ENCODE measurements at places on chromosomes 12 and 14.

GRCh38 chr12:123847876-123848275, 85.8 kb downstream of the DNAH10 start:
- no peak for DNase-seq

DNA sequence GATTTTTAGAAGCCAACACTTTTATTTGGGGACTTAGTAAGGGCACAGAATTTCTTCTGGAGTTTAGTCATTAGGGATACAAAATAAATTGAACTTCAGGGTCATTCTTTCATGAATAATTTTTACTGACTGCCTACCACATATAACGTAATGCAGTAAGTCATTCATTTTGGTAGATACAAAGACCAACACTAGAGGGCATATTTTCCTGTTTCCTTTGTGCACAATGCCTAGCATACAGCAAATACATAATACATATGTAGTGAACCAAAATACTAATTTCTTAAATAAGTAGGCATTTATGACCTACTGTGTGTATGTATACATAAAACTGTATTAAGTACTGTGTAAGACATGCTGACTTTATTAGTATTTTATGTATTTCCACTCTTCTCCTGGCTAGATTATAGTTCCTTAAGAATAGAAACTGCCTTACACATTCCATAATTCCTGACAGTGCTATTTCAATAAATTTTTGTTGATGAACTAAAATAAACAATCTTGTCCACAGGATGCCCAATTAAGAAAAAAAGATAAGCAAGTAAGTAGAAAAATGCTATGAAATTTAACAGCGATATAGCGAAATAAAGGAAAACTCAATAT, 47.9 kb downstream of the PPP1R12A start:
- no peak for DNase-seq

- no peak for DNase-seq
These were observed 46.3 kb downstream of the NTF3 start for GRCh38 chr12:5478081-5478706.

- DNase-seq = no peak
These were observed 938.0 kb downstream of the GALC start for GRCh38 chr14:87055007-87055406.

- DNase-seq = no peak
These were observed 32.5 kb downstream of the BRMS1L start for GRCh38 chr14:35858521-35859209.

GRCh38 chr12:81500788-81501187, 258.4 kb downstream of the PPFIA2 start:
- DNase-seq = no peak

GRCh38 chr12:68673788-68674187, 13.0 kb upstream of the NUP107 start:
- no peak for DNase-seq

DNA sequence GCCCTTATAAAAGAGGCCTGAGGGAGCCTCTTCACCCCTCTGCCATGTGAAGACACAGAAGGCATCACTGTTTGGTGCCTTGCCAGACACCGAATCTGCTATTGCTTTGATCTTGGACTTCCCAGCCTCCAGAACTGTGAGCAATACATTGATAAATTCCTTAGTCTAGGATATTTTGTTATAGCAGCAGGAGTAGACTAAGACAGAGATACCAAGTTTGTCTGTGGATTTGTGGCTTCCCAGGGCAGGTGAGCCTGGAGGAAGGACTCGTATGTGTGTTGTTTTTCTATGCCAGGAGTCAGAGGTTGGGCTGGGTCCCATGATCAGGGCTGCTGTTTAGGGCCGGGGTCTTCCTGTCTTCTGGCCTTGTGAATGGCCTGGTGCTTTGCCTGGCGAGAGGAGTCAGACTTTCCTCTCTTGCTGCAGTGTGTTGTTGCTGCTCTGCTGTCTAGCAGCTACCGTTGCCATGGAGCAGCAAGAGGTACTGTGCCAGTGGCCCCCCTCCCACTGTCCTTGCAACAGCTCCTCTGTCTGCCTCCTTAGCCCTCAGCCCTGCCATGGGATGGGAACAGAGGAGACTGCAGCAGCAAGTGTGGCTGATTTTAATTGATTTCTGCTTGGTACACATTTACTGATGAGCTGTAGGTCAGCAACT, 111.2 kb downstream of the CHST11 start:
- no peak for DNase-seq

- no peak for DNase-seq
These were observed 60.9 kb upstream of the CFL2 start for GRCh38 chr14:34775342-34775741.

DNA sequence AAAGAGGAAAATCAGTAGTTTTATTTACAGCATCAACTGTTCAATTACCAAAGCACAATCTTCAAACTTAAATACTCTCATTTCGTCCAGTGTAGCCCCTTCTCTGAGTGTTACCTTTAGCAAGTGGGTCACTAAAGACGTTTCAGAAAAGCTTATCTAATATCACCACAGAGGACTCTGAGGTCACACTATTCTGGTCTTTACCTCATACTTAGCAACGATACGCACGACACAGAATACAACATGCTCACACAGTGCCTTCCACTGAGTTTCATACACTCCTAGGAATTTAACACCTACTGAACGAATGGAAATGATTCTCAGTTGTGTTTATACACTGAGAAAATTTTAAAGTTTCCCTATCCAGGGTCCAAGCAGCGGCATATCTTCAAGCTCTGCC, 2.0 kb downstream of the SYT10 start:
- no peak for DNase-seq

- no peak for DNase-seq
These were observed 107.2 kb downstream of the RBM19 start for GRCh38 chr12:113858841-113859386.

DNA sequence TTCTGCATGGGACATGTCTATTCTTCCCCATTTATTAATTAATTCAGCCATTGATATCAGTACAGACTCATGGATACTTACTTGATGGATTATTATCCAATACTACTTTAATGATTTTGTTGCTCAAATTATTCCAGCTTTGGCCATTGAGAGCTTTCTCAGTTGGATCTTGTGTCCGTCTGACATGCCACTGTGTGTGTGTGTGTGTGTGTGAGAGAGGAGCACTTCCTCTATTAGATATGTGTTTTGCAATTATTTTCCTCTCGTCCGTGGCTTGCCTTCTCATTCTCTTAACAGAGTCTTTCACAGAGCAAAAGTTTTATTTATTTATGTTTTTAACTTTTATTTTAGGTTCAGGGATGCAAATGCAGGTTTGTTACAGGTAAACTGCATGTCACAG, 194.2 kb downstream of the ADGRD1 start:
- DNase-seq = no peak

DNA sequence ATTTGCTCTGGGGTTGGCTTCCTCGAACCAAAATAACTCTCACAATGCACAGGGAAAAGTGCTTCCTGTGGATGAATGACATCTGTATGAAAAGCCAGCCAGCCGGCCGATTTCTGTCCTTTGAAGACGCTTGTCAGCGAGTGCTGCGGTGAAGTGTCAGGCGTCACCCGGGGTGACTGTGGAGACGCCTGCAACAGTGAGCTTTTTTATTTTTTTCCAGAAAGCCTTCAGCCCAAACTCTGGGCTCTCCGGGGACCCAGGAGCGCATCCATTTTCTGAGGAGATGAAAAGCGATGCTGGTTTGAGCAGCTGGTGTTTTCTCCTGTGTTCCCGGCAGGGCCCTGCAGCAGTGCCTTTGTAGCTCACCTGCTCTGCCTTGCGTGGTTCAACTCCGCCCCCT, 147.9 kb upstream of the MYL2 start:
- DNase-seq = peak; percentile 34

DNA sequence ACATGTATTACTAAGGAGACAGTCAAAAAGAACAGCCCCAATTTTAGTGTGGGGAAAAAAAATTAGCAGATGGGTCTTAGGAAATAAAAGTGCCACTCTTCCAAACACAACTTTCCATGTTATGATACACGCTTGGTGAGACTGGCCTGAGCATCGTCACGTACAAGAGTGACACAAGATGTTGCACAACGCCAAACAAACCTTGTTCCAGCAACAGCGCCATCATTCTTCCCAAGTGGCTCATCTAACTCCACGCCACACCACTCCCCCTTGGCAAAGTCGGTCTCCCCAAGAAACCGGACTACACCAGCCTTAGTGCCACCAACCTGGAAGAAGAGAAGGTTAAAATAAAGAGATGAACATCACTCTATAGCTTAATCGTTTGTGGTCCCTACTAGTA, 58.7 kb downstream of the CLIP1 start:
- no peak for DNase-seq

DNA sequence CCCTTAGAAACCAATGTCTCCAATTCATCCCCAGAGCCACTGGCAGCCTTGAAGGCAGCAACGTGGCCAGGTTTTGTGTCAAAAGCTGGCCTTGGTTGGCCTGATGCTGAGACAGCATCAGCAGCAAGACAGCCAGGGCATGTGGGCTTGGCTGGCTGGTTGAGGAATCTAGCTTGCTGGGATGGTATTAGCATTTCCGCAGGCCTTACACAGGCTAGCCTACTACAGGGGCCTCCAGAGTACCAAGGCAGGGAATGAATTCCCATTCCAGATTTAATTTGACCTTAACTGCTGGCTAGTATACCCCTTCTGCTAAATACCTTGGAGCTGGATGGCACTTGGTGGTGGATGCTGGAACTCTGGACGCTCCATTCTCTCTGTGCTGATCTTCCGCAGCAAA, 15.8 kb downstream of the NGDN start:
- no peak for DNase-seq

GRCh38 chr14:105853089-105853906, 326.9 kb downstream of the TMEM121 start:
- no peak for DNase-seq

DNA sequence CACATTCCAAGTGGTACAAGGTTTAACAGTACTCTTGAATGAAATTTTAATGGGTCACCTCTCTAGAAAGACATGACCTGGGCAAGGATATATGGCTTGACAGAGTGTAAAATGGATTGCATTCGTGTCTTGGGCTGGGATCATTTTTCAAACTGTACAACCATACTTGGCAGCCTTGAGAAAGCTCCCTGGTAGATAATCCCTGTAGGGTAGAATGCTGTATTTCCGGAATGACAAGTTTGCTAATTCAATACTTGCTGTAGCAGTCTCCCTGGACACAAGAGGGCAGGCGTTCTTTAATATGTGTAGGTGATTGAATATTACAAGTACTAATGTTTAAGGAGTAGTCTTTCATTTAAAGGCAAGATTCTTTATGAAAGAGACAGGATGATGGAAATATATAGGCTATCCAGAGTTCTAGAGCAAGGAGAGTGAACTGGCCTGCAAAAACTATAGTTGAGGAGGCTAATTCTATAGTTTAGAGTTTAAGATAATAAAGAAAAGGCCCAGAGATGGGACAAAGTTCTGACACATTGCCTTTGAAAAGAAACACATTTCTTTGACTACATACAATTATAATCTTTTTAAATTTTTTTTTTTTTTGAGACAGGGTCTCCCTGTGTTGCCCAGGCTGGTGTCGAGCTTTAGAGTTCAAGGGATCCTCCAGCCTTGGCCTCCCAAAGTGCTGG, 53.4 kb downstream of the PLBD1 start:
- DNase-seq = no peak

DNA sequence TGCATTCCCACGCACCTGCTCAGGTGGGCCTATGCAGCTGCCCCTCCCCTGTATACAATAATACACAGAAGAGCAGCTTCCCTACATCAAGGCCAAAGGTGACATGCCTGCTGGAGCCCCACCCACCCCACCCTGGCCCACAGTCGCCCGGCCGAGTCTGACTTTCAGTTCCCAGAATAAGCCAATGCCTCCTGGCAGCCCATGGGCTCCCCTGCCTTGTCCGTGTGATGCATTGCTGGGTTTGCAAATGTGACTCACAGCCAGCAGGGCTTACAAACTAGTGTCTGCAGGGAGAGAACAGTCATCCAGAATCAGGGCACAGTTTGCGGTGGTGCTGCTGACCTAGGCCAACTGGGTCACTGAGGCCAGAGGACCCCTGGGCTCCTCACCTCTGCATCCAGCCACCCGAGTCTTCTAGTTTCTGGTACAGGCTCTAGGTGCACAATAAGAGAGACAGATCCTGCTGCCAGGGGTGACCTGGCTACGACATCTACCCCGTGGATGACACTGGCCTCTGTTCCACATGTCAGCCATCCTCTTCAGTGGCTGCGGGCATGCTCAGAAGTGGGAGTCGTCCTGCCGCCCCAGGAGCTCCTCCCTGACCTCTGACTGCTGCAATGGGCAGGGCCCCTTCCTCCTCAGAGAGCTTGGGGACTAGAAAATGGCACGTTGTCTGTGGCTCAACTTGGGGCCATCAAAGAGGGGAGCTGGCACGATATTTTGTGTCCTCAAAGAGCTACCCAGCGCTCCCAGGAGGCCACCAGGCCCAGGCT, 84.5 kb downstream of the CHGA start:
- DNase-seq = no peak

GRCh38 chr12:124940143-124940392, 25.6 kb upstream of the UBC start:
- DNase-seq = no peak

DNA sequence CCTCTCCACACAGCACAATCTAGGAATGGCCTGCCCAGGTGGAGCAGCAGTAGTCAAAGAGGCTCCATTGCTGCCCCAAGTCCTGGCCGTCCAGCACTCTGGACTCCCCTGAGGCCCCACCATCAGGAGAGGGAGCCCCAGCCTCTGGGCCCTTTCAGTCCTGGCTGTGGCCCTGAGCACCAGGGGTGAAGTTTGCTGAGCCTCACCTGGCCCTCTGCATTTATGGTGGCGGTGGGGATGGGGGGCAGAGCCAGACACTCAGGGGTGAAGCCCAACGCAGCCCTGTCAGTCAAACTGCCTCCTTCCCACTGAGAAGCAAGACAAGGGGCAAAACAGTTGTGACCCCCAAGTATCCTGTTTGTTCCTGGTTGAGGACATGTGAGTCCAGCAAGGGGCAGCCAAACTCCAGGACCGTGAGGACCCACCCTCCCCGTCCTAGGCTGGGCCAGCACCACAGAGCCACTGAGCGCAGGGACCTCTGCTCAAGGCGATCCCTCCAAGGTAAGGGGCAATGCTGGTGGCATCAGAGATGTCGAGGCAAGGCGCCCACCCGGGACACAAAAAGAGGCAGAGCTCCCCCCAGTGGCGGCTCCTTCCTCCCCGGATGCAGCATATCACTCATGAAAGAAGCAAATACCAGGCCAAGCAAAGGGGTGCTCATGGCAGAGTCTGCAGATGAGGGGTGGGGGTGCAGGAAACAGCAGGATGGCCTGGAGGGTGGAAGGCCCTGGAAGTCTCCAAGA, 4.8 kb upstream of the AMN start:
- peak; percentile 57 for DNase-seq

GRCh38 chr14:53195949-53196348, 42.8 kb upstream of the DDHD1 start:
- no peak for DNase-seq

DNA sequence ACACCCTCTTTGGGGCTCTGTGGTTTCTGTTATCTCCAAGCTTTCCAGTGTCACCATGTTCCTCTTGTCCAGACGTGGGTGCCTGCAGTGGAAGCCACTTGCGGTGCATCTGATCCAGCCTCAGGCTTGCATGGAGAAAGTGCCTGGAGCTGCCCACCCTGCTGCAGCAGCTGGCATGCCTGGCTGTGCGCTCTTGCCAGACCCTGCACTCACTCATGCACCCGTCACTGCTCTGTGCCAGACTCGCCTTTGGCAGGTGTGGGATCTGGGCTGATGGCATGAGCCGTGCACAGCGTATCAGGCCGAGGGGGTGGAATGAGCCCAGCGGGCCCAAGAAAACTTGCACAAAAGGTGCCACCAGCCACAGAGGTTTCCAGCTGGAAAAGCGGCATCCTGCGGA, 105.1 kb downstream of the MNAT1 start:
- no peak for DNase-seq

Measured in CD4-positive, alpha-beta T cell (primary cell).